ENCODE measurements at places on chromosomes 13 and 19. TPM values are rescaled to one million over a fixed set of nuclear protein-coding genes. Genes with fewer than 3 reads are reported as not detected.

ZNF557 gene
- 5.5 TPM for polyA plus RNA-seq

POSTN gene
- not detected for polyA plus RNA-seq

KLK12 gene
- not detected for polyA plus RNA-seq

GRCh38 chr19:16822648-16823047 is 6.5 kb upstream of the SIN3B start:
- no peak overlapping the region for H3K27ac ChIP-seq
- H3K27me3 ChIP-seq, result peaks cover 16% of the 10 kb centered on the region
- no peak for DNase-seq
- no peak overlapping the region for H3K4me3 ChIP-seq

DNA sequence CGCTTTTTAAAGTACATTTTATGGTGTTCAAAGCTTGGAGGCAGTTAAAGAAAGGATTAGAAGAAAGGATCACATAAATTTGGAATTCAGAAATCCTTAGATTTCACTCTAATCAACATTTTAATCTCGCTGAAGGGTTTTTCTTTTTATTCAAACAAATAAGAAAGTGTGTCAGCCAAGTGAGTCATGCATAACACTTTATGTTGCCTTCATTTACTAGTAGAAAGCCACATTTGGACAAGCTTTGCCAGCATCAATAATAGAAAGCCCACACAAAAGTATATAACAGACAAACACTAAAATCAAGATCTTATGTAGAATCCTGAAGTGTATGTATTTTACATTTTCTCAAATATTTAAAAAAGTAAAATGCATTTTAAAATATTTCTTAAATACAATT is 154.9 kb upstream of the TRPC4 start:
- DNase-seq, result no peak
- no peaks in the 10 kb centered on the region for H3K27me3 ChIP-seq
- no peak overlapping the region for H3K4me3 ChIP-seq

DNA sequence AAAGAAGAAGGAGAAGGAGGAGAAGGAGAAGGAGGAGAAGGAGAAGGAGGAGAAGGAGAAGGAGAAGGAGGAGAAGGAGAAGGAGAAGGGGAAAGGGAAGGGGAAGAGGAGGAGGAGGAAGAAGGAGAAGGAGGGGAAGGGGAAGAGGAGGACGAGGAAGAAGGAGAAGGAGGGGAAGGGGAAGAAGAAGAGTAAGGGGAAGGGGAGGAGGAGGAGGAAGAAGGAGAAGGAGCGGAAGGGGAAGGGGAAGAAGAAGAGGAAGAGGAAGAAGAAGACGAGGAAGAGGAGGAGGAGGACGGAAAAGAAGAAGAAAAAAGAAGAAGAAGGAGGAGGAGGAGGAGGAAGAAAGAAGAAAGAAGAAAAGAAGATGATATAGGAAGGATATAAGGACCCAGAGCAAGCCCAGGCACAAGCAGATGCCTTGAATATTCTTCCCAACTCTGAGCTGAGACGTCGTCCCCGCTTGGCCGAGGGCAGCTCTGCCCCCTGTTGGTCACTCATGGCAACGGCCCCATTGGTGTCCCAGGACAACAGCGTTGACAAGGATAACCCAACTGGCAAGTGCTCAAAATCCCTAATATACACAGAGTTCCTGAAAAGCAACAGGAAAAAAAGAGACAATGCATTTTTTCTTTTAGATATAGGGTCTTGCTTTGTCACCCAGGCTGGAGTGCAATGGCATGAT is 30.6 kb upstream of the IGSF23 start:
- H3K27ac ChIP-seq, result no peak overlapping the region
- no peak for DNase-seq
- peaks cover 3% of the 10 kb centered on the region for H3K27me3 ChIP-seq
- no peak overlapping the region for H3K4me3 ChIP-seq

GRCh38 chr13:109331898-109332297 is 454.5 kb downstream of the IRS2 start:
- no peaks in the 10 kb centered on the region for H3K27me3 ChIP-seq
- no peaks in the 10 kb centered on the region for H3K4me1 ChIP-seq
- no peak overlapping the region for H3K4me3 ChIP-seq
- H3K36me3 ChIP-seq, result no peaks in the 10 kb centered on the region

All from naive B cell (primary cell).